Activated CD4-positive, alpha-beta T cell treated with anti-CD3 and anti-CD28 coated beads for 1 hour (primary cell): ENCODE measurements at places on chromosomes 2 and 18.

- no peak for DNase-seq
Measured at GRCh38 chr2:71926089-71926447, 221.6 kb downstream of the CYP26B1 start.

- no peak for DNase-seq
Measured at GRCh38 chr2:122216071-122216470, 460.6 kb downstream of the TSN start.

DNA sequence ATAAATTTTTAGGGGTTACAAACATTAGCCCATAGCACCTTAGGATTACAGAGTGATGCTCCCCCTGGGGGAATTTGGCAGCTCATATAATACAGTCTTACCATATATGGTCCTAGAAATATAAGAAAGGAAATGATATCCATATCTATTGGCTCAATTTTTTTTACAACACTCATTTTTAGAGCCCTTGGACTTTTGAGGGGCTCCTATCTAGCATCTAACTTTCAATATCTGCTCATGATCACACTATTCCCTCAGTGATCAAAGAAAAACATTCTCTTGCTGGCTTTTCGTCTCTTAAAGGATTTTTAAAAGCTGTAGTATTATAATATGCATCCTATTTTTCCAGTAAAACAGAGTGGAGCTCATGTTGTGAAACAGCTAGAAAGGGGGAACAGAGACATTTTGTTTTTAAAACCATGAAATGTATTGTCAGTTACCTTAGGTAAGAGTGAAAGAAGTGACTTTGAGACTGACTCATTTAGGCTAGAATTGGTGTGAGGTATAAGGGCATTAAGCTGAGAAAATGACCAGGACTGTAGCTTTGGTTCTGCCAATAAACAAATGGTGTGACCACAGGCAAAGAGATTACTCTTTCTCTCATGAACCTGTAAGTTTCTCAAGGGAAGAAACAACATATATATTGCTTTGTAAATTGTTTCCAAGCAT, 65.8 kb downstream of the ALPK2 start:
- no peak for DNase-seq

- no peak for DNase-seq
Measured at GRCh38 chr2:43540021-43540779, 55.6 kb downstream of the THADA start.

GRCh38 chr2:207768168-207768865, 1.4 kb downstream of the FZD5 start:
- no peak for DNase-seq

DNA sequence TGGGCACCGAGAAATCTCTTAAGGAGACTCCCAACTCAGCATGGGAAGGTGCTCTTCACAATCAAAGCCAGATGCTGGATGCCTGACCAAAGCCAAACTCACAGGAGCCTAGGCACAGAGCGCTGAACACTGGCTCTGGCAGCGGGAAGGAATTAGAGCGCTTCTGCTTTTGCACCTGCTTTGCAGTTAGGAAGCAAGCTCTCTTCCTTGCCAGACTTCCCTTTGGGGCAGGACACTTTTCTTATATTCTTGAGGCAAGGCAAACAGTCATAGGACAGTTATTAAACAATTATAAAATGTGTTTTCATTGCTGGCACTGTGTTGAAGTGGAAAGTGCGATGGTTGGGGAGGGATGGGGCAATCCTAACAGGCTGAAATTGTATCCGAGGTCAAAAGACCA, 79.6 kb upstream of the DNMT3A start:
- no peak for DNase-seq

GRCh38 chr2:18883616-18884456, 294.5 kb upstream of the NT5C1B start:
- DNase-seq, result no peak

GRCh38 chr2:238864207-238865014, 16.5 kb downstream of the TWIST2 start:
- no peak for DNase-seq

DNA sequence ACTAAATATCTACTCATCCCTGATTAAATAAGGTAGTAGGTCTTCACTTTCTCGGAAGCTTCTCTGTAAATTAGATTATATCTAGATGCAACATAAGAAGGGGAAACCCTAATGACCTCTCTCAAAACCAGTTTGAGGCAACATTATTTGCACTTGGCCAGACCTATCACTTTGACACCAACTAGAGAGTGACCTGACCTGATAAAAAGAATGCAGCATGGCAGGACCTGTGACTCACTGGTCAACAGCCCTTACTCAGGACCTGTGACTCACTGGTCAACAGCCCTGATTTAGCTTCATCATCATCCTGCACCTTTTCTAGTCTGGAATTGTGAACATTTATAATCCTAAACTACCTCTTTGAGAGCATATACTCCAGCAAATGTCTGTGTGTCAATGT, 1957.7 kb upstream of the CELF4 start:
- no peak for DNase-seq

- DNase-seq, result no peak
Measured at GRCh38 chr2:26017464-26018183, 16.3 kb upstream of the RAB10 start.

DNA sequence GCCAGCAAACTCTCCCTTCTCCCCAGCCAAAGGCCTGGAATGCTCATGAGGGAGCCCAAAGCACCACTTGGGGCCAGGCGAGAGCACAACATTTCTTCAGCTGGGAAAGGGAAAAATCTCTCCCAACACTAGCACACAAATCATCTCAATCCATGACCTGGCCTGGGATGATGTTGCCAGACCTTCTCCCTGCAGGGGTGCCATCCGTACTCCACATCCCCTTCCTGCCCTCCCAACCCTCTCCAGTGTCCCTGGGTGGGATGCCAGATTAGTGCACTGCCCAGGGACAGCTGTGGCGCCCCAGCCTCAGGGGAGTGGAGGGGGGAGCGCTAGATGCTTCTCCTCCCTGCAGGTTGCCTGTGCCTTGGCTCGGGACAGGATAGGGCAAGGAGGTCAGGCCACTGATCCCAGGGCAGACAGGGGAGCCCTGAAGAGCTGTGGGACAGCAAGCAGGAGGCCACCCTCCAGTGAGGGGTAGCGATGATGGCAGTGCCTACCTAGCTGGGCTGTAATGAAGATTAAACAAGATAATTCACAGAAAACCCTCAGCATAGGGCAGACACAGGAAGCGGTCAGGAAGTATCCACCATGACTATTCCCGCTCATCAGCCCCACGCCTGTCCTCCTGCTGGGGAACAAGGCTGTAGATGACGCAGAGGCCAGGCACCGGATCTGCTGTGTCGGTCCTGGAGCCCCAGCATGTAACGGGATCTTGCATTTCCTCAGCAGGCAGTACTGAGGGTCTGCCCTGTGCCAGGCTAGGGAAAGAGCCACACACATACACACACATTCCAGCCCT, 31.1 kb downstream of the SERTAD2 start:
- DNase-seq, result no peak
